Activated T-cell treated with anti-CD3 and anti-CD28 coated beads for 1 hour (primary cell): ENCODE measurements at places on chromosomes 12 and 14.

- DNase-seq: no peak
Measured at GRCh38 chr12:27814851-27815591, 35.0 kb upstream of the MANSC4 start.

DNA sequence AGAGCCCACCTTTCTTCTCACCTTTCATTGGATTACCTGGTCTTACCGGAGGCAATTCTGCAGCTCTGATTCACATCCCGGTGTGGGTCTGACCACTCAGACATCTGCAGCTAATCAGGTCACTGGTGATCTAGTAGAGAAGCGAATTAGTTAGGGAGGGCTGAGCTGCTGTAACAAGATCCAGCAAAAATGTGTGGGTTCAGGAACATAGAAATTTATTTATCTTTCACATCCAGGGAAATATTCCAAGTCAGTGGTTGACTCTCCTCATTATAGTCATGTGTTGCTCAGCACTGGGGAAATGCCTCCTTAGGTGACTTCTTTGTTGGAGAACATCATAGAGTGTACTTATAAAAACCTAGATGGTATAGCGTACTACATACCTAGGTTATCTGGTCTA is 218.7 kb upstream of the PELI2 start:
- DNase-seq: no peak

- no peak for DNase-seq
Measured at GRCh38 chr14:96148631-96149030, 56.0 kb upstream of the BDKRB2 start.

DNA sequence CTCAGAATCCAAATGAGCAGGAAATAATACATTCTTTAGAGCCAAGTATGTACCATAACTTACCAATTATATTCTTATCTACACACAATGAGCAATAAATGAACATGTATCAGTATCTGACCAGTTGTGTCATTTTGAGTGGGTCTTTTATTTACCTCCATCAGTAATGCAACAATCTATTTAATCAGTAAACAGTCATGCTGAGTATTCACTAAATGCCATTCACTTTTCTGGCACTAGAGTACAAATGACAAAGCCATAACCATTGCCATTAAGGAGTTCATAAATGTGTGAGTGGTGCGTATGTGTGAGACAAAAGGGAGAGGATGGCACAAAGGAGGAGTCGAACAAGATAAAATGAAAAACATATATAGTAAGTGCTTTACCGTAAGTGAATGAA is 1.5 kb upstream of the STRAP start:
- no peak for DNase-seq

GRCh38 chr14:96806836-96807235 is 9.7 kb downstream of the VRK1 start:
- no peak for DNase-seq

GRCh38 chr12:131226345-131227265 is 272.9 kb downstream of the ADGRD1 start:
- no peak for DNase-seq

DNA sequence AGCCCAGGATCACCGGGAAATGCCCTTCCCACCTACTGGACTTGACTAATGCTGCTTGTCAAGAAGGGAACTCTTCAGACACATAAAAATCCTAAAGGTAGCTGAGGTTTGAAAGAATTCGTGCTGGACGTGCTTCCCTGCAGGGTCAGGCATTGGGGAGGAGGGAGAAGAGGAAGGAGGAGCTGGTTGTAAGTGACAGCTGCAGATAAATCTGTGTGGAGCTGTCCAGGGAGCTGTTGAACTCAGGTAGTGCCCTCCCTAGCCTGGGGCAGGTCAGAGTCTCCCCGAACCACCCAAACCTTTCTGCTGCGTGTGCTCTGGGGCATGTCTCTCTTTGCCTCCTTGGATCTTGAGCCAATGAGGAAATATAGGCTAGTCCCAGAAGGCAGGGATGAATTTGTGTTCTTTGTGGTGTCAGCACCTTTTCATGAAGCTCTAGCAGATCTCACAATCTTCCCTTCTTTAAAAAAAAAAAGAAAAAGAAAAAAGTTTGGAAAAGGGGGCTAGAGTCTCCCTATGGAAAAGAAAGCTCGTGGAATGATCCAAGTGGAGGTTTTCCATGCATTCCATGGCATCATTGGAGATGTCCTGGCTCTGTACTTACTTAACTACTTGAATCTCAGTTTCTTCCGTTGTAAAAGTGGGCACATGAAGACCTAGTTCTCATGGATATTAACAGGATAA is 23.6 kb upstream of the FOS start:
- DNase-seq: no peak

DNA sequence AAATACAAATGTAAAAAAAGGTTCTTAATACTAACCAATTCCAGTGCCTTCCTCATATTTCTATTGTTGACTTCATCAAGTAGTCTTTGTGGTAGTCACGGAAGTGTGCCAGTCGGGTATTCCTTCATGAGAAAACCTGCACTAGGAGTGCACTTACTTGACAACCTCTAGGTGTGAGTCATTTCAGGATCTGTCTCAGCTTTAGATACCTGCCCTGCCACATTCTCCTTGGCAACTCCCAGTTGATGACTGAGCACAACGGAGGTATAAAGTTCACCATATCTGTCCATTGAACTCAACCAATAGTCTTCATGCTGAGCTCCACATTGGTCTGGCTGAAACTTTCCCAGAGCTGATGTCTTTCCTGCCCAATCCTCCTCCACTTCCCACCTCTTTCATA is 215.7 kb downstream of the SYT10 start:
- DNase-seq: no peak

GRCh38 chr12:108666401-108666881 is 32.7 kb upstream of the SELPLG start:
- DNase-seq: no peak

GRCh38 chr12:76270657-76271358 is 77.4 kb downstream of the BBS10 start:
- DNase-seq: no peak

DNA sequence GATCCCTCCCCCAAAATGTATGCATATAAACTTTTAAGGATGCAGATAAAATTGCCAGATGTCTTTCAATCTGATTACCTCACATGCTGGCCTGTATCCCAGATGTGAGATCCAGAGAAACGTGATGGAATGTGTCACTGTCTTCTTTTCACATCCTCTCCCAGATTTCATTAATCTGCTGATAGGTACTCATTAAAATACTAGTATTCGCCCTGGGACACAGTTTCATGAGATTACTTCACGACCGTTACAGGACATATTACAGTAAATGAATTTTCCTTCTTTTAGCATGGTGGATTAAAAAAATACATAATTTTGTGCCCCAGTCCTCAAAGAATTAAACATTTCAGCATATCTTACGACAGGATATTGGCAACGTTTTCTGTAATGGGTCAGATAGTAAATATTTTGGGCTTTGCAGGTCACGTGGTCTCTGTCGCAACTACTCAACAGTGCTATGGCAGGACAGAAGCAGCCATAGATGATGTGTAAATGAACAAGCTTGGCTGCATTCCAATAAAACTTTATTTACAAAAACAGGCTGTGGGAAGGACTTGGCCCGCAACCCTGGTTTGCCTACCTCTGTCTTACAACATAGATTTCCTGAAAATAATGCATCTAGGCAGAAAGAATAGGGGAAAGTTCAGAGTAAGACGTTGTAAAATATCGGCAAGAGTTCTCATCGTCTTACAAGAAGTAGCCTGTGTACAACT is 156.0 kb upstream of the DIO3 start:
- no peak for DNase-seq

DNA sequence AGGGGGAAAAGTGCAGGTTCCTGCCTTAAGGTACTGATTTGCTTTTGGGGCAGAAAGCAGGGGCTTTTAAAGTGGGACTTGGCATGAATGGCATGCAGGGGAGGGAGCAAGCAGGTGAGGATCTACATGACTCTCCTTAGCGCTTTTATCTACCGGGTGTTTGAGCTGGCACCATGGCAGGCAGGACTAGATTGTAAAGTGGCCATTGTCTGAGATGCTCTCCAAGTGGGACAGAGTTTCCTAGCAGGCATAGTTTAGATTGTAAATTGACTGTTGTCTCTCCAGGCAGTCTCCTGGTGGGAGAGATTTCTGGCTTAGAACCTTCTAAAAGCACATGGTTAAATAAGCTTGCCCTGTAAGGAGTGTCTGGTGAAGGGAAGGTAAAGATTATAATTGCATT is 5.3 kb upstream of the DICER1 start:
- no peak for DNase-seq

- no peak for DNase-seq
Measured at GRCh38 chr12:82327861-82328260, 30.3 kb downstream of the CCDC59 start.

DNA sequence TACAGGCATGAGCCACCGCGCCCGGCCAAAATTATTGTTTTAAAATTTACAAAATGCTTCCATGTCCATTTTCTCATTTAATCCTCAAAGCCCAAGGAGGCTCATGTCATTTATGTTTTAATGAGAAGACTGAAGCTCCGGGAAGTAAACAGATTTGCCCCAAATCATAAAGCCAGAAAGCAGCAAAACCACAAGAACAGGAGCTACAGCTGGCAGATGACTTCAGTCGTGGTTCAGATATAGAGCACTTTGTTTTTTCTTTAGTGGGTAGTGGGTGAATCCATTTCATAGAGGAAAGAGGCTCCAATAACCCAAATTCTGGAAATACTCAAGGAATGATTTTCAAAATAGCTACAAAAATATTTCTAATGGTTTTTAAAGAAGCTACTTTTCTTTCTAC is 45.4 kb upstream of the VPS33A start:
- DNase-seq: no peak

DNA sequence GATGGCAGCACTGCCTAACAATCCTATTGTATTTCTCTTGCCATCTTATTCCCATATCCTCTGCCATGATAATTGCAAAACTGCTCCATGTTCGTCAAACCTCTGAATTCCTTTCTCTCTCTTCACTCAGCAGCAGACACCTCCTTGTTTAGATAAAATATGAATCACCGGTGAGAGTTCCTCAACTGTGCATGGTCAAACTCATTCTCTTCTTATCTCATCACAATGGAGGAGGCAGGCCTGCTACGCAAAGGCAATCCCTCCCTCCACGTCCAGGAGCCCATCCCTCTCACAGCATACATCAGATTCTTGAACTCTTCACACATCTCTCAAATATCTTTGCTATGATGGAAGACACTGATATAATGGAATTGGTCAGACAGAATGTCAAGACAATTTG is 90.1 kb upstream of the DAAM1 start:
- DNase-seq: no peak

DNA sequence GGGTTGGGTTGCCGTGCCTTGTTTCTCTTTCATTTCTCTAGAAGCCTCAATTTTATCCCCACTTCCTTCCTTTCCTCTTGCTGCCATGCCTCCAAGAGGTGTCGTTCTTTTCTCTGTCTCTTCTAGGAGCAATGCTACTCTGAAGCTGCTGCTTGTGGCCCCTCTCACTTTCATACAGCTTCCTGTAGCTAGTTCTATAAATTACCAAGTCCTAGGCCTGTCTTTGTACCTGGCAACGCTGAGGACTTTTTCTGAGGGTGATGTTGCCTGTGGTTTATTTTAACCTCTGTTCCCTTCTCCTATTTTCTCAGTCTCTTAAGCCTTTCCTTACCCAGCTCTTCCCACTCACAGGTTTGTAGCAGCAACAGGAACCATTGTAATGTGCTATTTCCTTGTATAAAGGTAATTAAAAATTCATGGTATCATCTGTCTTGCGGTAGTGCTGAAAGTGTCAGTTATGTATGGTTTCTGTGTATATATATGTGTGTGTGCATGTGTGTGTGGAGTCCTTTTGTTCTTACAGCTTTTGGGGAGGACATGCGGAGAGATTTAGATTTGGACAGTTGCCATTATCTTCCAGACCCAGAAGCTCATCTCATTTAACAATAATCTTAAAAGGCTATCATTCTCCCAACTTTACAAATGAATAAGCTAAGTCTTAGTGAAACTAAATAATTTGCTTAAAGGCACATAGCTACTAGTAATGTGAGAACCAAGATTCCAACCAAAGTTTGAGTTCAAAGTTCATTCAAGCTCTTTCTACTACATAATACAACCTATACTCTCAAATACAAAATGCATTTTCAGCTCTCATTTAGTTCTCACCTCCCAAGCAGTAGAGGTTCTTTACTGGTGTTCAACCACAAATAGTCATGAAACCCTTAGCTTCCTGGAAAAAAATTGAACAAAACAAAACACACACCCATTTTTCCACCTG is 43.8 kb downstream of the DDHD1 start:
- DNase-seq: peak; percentile 16
